Natural killer cell treated with Interleukin-12 subunit alpha and Interleukin-12 subunit beta and Interleukin-15 and Interleukin-18, amount 100 ng/mL, for 72 hours (primary cell): ENCODE measurements at places on chromosomes 6 and 20. TPM values are rescaled to one million over a fixed set of nuclear protein-coding genes. Genes with fewer than 3 reads are reported as not detected.

CUTA gene
- 106 TPM for total RNA-seq

NKX2-2 gene
- total RNA-seq = not detected

MATN4 gene
- total RNA-seq = 1.4 TPM

IRF4 gene
- total RNA-seq = 112 TPM

PGC gene
- total RNA-seq = not detected

RNF182 gene
- total RNA-seq = not detected

- peaks cover 4% of the 10 kb centered on the region for H3K4me1 ChIP-seq
- H3K4me3 ChIP-seq = no peak overlapping the region
- no peaks in the 10 kb centered on the region for H3K36me3 ChIP-seq
- DNase-seq = no peak
- H3K27ac ChIP-seq = peak overlapping the region; percentile 33
- H3K27me3 ChIP-seq = peaks cover 2% of the 10 kb centered on the region
Measured at GRCh38 chr6:137776786-137777686, 90.0 kb upstream of the TNFAIP3 start.

- peaks cover 31% of the 10 kb centered on the region for H3K4me1 ChIP-seq
- peak overlapping the region; percentile 82 for H3K4me3 ChIP-seq
- DNase-seq = no peak
- no peaks in the 10 kb centered on the region for H3K27me3 ChIP-seq
- peaks cover 7% of the 10 kb centered on the region for H3K36me3 ChIP-seq
- no peak overlapping the region for H3K27ac ChIP-seq
Measured at GRCh38 chr6:106182455-106182854, 96.3 kb downstream of the PRDM1 start.

- peaks cover 10% of the 10 kb centered on the region for H3K27me3 ChIP-seq
- no peak overlapping the region for H3K27ac ChIP-seq
- peaks cover 22% of the 10 kb centered on the region for H3K36me3 ChIP-seq
Measured at GRCh38 chr6:17130786-17131185, 28.9 kb downstream of the STMND1 start.

GRCh38 chr6:26319405-26320128, 45.4 kb upstream of the BTN3A2 start:
- no peaks in the 10 kb centered on the region for H3K36me3 ChIP-seq
- H3K4me3 ChIP-seq = no peak overlapping the region
- peaks cover 7% of the 10 kb centered on the region for H3K27me3 ChIP-seq
- H3K27ac ChIP-seq = no peak overlapping the region
- peaks cover 23% of the 10 kb centered on the region for H3K4me1 ChIP-seq

DNA sequence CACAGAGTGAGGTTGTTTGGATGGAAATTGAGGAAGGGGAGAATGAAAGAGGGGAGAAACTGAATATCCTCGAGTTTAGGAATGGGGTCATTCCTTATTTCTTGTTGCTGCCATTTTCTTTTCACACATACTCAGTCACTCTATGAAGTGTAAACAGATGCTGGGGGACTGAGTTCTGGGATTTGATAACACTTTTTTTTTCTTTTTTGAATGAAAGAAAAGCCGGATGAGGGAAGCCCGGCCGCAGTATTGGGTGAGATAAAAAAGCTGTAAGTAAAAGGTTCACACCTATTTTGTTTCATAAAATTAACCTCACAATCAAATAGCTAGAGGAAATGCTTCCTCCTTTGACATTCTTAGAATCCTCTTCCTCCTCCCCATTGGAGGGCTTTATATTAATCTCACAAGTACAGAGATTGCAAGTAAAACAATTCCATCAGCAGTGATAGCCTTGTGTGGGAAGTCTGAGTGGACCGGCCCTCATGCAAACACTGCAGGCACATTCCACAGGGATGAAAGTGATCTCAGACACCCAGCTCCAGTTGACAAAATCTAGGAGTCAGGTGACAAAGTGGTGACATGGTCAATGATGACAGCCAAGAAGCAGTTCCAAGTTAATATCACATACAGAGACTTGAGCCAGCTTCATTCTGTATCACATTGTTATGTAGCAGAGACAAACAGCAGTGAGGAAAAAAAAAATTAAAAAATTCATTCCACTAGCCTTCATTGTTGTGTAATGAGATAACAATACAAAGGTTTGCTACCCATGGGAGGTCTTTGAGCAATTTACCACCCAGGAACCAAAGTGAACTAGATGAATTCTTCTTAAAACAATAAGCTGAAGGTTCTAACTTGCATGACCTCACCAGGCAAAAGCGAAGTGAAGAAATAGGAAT, 391.1 kb upstream of the HSF2 start:
- H3K27me3 ChIP-seq = no peaks in the 10 kb centered on the region
- no peak for DNase-seq
- no peaks in the 10 kb centered on the region for H3K36me3 ChIP-seq
- H3K4me3 ChIP-seq = no peak overlapping the region

DNA sequence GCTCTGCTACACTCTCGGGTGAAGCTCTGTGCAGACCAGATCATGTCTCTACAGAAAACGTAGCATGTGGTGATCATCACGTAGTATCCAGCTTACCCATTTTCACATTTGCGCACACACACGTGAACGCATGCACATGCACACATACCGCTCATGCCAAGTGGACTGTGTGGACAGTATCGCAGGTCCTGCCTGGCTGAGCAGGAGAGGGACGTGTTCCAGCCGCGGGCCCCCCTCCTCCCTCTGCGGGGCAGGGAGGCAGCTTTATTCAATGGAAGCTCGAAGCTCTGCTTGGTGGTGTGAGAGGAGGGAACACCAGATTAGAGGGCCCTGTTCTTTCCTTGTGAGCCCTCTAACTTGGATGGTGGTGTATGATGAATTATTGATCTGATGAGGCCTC, 51.1 kb downstream of the CDH26 start:
- no peak overlapping the region for H3K27ac ChIP-seq
- H3K27me3 ChIP-seq = no peaks in the 10 kb centered on the region
- no peaks in the 10 kb centered on the region for H3K36me3 ChIP-seq
- peaks cover 36% of the 10 kb centered on the region for H3K4me1 ChIP-seq
- H3K4me3 ChIP-seq = no peak overlapping the region
- DNase-seq = no peak

DNA sequence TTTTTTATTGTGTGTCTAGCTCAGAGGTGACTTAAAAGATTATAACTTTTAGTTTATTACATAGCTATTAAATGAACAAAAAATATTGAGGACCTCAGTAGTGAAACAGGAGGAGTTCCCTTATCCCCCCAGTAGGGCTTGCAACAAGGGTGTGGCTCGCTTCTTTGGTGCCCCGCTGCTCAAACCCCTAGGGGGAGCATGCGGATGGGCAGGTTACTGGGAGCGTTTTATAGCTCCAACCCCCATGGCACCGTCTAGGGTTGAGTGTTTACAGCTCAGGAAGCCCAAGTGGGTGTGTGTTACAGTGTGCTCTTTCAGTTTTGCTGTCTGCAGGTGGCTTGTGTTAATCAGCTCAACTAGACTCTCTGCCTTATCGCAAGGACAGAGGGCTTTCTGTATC, 1513.7 kb downstream of the GRIK2 start:
- no peak overlapping the region for H3K27ac ChIP-seq
- no peaks in the 10 kb centered on the region for H3K36me3 ChIP-seq
- no peak for DNase-seq
- no peaks in the 10 kb centered on the region for H3K27me3 ChIP-seq

DNA sequence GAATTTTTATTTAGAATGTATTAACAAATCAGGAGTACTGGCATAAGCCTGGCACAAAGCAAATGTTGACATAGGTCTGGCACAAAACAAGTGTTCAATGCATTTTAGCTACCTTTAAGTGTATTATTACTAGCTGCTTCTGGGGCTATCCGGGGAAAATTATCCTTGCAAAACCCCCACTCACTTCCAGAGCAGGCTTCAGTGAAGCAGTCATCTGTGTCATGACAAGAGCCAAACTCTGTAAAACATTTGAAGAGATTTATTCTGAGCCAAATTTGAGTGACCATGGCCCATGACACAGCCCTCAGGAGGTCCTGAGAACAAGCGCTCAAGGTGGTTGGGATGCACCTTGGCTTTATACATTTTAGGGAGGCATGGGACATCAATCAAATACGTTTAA, 6.4 kb upstream of the TRIM38 start:
- H3K4me3 ChIP-seq = no peak overlapping the region
- peaks cover 30% of the 10 kb centered on the region for H3K4me1 ChIP-seq
- H3K36me3 ChIP-seq = peaks cover 15% of the 10 kb centered on the region

GRCh38 chr20:1281279-1282057, 15.4 kb downstream of the SNPH start:
- DNase-seq = no peak
- H3K4me1 ChIP-seq = no peaks in the 10 kb centered on the region
- H3K27me3 ChIP-seq = no peaks in the 10 kb centered on the region
- H3K4me3 ChIP-seq = no peak overlapping the region

DNA sequence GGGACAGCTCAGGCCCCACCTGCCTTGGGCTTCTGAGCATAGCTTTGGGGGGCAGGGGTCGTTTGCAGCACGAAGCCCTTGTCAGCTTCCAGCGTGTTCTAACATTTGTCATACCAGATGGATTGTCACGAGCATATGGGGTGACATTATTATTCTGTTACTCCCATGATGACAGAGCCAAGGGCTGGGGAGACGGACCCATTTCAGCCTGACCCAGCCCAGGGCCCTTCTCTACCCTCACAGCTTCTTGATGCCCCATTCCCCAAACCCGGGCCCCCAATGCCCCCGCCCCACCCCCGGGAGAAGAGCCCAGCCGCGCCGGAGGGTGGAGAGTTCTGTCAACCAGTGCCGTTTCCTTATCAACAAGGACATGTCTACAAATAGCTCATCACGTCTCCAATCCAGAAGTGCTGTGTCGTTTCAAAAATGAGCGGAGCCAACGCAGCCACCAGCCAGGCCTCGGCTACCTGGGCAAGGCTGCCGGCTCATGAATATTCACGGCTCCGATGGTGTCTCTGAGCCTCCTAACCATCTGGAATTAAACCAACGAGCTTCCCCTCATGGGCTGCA, 9.6 kb upstream of the CHRNA4 start:
- DNase-seq = no peak
- no peak overlapping the region for H3K4me3 ChIP-seq
- H3K4me1 ChIP-seq = no peaks in the 10 kb centered on the region
- H3K27me3 ChIP-seq = no peaks in the 10 kb centered on the region
- no peaks in the 10 kb centered on the region for H3K36me3 ChIP-seq
- no peak overlapping the region for H3K27ac ChIP-seq

DNA sequence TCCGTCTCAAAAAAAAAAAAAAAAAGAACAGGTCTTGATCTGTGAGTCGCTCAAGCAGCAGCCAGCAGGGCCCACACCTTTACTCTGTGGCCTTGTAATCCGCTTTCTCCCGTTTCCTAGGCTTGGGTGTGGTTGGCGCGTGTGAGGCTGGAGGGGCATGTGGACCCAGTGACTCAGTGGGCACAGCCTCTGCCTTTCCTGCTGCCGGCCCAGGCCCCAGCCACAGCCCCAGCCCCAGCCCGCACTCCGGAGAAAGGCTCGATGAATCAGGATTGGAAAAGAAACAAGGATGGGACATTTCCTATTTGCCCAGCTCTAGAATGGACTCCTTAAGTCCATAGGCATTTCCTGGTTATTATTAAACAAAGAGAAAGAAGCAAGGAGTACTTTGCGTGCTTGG, 4.3 kb downstream of the BHLHE23 start:
- H3K36me3 ChIP-seq = no peaks in the 10 kb centered on the region
- no peak overlapping the region for H3K27ac ChIP-seq
- DNase-seq = no peak
- peaks cover 30% of the 10 kb centered on the region for H3K27me3 ChIP-seq
- peaks cover 9% of the 10 kb centered on the region for H3K4me1 ChIP-seq
- H3K4me3 ChIP-seq = no peak overlapping the region

DNA sequence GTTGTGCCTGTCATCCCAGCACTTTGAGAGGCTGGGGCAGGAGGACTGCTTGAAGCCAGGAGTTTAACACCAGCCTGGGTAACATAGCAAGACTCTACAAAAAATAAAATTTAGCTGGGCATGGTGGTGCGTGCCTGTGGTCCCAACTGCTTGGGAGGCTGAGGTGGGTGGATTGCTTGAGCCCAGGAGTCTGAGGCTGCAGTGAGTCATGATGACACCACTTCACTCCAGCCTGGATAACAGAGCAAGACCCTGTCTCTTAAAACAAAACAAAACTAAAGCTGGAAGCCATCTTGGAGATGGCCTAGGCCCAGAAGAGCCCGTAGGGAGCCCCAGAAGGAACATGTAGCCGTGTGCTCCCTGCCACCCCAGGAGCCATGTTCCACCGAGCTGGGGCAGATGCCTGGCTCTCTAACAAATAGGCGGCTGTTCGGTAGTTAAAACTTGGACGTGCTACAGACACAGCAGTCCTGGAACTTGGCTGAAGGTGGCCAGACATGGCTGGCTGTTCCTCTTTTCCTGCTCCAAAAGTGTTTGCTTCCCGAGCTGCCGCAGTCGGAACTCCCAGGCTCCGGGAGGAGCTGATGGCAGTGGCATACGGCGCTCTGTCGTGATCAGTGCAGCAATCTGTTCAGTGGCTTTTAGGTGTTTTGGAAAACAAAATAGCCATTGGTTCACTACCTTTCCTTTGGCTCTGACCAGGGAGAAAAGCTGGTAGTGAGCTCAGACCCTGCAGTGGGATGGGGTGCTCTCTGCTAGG, 37.0 kb downstream of the DYNLT1 start:
- no peak overlapping the region for H3K4me3 ChIP-seq
- H3K27me3 ChIP-seq = no peaks in the 10 kb centered on the region
- no peak for DNase-seq
- H3K27ac ChIP-seq = no peak overlapping the region
- peaks cover 26% of the 10 kb centered on the region for H3K4me1 ChIP-seq
- peaks cover 11% of the 10 kb centered on the region for H3K36me3 ChIP-seq

GRCh38 chr6:47977314-47977713, 133.7 kb downstream of the PTCHD4 start:
- H3K27me3 ChIP-seq = no peaks in the 10 kb centered on the region
- no peak overlapping the region for H3K27ac ChIP-seq
- no peak for DNase-seq
- no peaks in the 10 kb centered on the region for H3K36me3 ChIP-seq
- no peak overlapping the region for H3K4me3 ChIP-seq
- no peaks in the 10 kb centered on the region for H3K4me1 ChIP-seq

DNA sequence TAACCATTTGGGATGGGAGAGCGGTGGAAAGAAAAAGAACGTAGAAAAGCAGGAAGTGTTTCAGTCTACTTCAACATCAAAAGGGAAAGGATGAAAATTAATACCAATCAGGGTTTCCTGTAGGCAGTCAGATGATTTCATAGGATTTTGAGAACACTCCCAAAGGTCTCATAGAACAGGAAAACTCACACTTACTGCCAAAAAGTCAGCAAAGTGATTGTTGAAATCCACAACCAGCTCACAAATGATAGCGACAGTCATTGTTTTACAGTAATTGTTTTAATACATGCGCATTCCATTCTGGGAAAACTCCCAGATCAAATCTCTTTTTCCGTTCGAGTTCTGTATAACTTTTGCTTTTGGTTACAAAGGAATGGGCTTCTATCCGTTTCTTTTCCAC, 5.3 kb upstream of the CNKSR3 start:
- peaks cover 4% of the 10 kb centered on the region for H3K4me1 ChIP-seq
- peaks cover 27% of the 10 kb centered on the region for H3K27me3 ChIP-seq
- no peaks in the 10 kb centered on the region for H3K36me3 ChIP-seq
- no peak overlapping the region for H3K27ac ChIP-seq
- no peak overlapping the region for H3K4me3 ChIP-seq
